Activated CD4-positive, alpha-beta T cell treated with anti-CD3 and anti-CD28 coated beads for 1 hour (primary cell): ENCODE measurements at places on chromosomes 5 and 9.

DNA sequence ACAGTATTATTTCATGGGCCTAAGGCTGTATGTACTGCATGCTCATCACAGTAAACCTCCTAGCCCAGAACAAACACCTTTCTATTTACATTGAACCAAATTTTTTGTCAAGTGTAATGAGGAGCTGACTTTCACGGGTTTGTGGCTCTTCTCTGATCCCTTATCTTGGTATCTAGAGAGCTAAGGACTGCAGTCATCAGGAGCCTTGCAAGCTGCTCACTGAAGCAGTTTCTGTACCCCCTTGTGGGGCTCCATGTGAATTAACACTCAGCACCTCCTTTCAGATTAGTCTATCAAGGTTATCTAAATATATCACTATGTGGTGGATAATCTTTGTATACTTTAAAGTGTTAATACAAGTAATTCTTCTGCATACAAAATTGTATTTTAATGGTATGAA is 108.2 kb downstream of the AUH start:
- DNase-seq: no peak

DNA sequence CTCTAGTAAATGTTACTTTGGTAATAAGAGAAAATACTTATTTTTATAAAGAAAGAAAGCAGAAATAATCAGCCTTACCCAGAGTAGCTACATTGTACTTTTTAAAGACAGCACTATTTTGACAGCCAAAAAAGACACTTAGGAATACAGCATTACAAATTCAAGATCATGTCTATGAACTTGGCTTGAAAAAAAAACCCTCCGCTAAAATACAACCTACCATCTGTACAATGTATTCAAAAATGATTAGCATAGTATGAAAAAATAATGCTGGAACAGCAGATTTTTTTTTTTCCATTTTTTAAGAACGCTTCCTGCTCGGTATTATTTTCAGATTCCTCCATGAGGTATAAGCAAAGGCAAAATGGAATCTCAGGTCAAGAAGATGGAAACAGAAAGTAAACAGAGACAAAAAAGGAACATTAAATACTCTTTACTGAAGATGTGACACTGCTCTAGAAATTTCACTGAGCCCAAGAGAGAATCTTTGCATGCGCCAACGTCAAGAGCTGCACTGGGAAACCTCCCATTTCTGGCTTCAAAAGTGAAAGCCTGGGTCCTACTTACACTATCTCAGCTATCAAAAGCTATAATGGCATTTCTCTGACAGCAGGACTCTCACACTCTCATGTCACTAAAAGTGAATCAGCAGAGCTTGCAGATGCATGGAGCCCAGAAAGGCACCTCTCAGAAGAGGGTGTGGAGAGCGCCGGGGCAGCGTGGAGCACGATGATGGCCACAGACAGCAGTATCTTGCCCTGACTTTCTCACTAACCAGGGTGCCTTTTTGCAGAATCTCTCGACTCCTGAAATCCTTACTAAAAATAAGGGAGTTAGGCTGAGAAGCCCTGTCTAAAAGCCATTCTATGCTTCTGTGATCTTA is 167.4 kb downstream of the ELAVL2 start:
- no peak for DNase-seq

- DNase-seq: no peak
Measured at GRCh38 chr5:9423571-9423970, 122.3 kb downstream of the SEMA5A start.

- DNase-seq: no peak
Measured at GRCh38 chr9:109870365-109870764, 90.4 kb downstream of the PALM2AKAP2 start.

- DNase-seq: no peak
Measured at GRCh38 chr5:7930011-7930410, 61.1 kb downstream of the MTRR start.

GRCh38 chr5:96433066-96433447 is at the start of gene PCSK1:
PCSK1 (minus strand) TSS chr5:96433248; CDS start chr5:96433042, 206 bp downstream.
- DNase-seq: no peak

DNA sequence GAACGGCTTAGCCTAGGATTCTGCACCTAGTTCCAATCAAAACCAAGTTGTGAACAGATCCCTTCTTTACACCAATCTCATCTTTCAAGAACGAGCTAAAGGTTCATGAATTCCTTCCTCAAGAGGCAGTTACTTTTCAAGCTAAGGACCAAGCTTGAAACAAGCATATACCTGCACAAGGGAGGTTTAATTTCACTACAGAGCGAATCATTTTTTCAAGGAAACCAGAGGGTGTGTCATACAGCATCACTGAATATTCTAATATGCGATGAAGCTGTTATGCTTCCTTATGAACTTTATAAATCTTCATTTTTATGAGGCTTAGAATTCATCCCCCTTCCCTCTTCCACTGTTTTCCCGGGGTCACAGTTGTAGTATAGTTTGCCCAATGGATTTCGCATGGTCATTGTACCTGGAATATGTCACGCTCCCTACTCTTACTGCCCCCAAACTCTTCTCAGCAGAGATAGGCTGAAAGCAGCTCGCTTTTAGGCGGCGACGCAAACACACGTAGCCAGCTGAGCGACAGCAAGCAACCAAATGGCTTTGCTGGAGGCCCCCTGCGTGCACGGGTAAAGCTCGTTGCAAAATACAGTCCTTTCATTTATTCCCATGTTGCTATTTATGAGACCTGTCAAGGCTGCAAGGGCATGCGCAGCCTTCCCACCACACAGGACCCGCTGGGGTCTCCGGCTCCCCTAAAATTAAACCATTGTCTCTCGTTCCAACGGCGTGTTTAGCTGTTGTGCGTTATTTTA is 832 bp downstream of the LMBRD2 start:
- no peak for DNase-seq

- DNase-seq: no peak
Measured at GRCh38 chr9:81566074-81566698, 123.2 kb downstream of the TLE1 start.

DNA sequence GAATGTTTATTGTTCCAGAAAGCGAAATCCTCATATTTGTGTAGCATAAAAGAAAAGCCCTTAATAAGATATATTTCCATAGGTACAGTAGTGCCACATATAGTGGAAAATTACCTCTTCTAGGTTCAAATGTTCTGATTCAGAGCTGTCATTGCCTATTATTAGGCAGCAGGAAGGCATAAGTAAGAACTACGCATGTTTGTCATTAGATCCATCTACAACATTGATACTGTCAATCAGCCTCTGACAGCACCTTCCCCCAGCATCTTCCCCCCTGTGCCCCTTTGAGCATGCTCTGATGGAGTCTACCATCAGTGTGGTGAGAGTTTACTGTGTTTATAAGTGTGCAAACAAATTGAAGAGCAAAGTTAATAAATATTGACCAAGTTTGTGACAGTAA is 816.1 kb downstream of the TLE4 start:
- DNase-seq: no peak

GRCh38 chr5:15026011-15026893 is 154.7 kb upstream of the ANKH start:
- no peak for DNase-seq

- DNase-seq: no peak
Measured at GRCh38 chr5:35735718-35736117, 118.1 kb downstream of the SPEF2 start.

- no peak for DNase-seq
Measured at GRCh38 chr5:62909326-62909725, 330.7 kb downstream of the LRRC70 start.

DNA sequence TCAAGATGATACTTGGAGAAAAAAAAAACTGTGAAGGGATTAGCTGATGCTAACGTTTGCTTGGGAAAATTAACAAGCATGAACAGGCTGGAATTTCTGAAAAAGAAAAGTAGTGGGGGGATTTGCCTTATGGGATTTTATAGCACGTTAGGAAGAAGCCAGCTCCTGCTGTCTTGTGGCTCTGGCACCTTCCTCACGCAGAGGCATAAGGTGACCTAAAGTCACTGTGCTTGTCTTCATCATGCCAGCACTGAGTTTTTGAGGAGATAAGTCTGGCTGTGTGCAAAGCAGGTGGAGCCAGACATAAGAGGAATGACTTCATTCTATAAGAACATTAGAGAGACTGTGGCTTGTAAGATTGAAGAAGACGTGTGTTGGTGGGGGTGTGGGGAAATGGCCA is 94.4 kb upstream of the MAP1B start:
- DNase-seq: no peak

DNA sequence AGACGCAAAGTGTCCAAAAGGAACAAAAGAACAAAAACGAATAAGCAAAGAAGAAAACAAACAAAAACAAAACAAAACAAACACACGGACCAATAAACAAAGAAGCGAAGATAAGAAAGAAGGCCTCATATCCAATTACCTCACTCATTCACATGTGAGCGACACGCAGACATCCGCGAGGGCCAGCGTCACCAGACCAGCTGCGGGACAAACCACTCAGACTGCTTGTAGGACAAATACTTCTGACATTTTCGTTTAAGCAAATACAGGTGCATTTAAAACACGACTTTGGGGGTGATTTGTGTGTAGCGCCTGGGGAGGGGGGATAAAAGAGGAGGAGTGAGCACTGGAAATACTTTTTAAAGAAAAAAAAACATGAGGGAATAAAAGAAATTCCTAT is 28.3 kb upstream of the WWC1 start:
- no peak for DNase-seq

DNA sequence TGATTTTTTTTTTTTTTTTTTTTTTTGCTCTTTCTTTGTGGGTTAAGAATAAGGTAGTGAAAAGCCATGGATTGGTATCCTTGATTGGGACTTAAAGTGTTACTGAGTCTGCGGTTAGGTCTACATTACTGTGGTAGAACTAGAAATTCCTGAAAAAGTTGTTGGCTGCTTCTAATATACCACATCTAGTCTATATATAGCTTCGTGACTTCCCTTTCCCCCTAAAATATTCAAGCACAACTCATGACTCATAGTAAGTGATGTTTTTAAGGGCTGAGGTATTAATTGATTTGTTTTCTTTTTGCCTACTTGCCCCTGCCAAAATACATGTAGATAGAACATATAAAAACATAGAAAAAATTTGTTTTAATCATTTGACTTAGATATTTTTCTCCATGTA is 247.6 kb downstream of the TMEM232 start:
- DNase-seq: no peak

DNA sequence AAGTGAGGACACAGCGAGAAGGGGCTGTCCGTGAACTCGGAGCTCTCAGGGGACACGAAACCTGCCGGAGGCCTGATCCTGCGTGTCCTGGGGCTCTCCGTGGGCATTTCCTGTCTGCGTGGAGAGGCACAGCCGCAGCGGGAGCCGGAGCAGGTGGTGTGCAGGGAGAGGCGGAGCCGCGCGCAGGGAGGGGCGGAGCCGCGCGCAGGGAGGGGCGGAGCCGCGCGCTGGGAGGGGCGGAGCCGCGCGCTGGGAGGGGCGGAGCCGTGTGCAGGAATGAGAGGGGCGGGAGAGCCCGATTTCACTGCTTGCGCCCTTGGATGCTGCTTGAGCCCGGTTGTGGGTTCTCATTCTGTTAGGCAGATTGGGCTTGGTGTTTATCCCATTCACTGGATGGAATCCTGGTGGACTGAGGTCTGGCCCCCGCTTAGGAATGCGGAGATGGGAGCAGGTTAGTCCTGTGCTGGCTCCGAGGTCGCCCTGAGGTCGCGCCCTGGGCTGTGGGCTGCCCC is 26.7 kb downstream of the NDUFS6 start:
- no peak for DNase-seq

DNA sequence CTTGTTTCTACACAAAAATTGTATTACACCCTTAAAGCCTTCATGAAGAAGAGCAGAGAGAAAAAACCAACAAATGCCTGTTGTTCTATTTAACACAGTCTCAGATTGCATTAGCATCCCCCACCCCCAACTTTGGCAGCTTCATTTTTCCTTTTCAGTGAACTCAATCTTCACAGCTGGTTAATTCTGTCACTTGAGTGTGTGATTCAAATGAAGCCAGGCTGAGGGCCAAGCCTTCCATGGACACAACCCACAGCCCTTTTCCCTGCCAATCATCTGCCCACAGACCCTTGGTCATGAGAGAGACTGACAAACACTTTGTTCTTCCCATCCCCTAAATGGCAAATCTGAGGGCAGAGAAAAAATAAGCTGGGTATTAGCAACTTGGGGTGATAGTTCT is 217.5 kb upstream of the NMUR2 start:
- DNase-seq: no peak

DNA sequence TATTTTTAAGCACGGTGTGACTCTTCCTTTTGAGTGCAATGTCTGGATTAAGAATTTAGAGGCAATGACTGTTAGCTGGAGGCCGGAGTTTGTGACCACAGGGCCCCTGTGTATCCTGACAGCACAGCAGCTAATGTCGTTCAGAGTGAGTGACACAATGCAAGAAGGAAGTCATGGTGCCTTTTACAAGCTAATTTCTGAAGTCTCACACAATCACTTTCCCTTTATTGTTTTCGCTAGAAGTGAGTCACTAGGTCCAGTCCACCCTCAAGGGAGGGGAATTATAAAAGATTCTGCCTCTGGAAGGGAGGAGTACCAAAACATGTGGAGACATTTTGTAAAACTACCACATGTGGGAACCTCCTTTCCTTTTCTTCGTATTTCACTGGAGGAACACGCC is 185.5 kb upstream of the FGF10 start:
- DNase-seq: no peak

GRCh38 chr5:42621242-42621641 is 135.4 kb upstream of the CCDC152 start:
- no peak for DNase-seq

DNA sequence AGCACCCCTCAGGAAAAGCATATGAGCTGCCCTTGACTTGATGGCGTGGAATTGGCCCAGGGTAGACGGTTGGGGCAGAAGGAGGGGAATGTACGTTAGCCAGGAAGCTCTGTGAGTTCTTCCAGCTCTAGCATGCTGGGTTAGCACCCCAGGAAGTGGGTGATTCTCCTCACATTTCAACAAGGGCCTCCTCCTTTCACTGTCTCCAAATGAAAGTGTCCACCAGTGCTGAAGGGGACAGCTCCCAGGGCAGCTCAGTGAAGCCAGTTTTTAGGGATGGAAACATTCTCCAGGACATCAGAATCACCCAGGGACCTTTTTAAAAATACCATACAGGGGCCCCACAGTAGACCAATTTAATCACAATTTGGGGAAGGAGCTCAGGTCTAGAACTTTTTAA is 17.2 kb upstream of the AFAP1L1 start:
- DNase-seq: no peak

GRCh38 chr9:125633116-125633745 is 73.8 kb downstream of the MAPKAP1 start:
- no peak for DNase-seq

GRCh38 chr9:112258106-112258505 is 75.3 kb downstream of the PTBP3 start:
- no peak for DNase-seq

DNA sequence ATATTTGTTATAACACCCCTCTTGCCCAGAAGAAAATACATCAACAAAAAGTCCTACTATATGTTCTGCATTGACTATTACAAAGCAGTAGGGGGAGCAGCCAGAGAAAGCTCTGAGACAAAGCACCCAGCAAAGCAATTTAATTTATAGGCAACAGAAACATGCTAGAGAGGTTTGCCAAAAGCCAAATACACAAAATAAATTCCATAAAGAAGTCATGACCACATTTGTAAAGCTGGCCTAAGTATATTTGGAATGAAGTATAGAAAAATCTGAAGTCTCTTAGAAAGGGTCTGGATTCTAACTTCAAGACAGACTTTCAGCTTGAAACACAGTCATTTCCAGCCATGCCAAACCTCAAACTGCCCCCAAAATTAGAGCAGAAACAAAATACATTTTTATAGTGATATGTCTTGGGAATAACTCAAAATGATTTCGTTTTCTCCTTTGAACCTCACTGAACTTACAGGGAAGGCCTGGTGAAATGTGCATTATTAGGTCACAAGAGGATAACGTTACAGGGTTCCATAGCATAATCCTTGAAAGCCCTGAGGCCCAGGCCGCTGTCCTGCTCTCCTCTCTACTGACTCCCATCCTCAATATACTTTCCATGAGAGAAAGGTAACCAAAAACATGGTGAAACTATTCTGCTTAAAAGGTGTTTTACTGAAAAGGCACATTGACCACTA is 451.8 kb downstream of the RAB3C start:
- DNase-seq: no peak
